AG08395 (cell line): ENCODE measurements at places on chromosomes 3 and 15.
A peak's percentile ranks its signal among the peaks of the same experiment; 100 is the strongest.

DNA sequence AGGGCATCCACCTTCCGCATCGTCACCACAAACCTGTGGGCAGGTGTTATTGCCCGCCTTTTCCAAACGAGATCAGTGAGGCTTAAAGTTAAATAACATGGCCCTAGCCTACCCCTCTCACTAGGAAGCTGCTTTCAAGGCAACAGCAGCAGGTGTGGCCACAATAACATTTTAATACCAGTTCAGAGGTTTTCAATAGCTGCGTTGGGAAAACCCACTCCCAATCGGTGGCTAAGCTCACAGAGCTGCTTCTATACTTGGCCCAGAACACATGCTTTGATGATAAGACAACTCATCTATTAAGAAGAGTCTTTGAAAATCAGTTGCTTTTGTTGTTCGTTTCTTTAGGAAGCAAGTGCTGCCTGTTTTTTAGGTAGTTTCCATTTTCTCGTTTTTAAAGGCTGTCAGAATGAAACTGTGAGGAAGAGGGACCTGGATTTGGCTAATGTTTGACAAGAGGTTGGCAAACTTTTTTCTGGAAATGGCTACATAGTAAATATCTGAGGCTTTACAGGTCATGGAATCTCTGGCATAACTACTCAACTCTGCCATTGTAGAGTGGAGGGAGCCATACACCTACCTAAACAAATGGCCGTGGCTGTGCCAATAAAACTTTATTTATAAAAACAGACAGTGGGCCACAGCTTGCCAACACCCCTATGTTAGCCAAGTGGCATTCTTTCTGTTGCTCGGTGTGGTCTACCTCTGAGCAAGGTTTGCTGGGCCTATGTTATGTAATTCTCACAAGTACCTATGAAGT, 179.6 kb downstream of the FEZF2 start:
- DNase-seq = no peak

DNA sequence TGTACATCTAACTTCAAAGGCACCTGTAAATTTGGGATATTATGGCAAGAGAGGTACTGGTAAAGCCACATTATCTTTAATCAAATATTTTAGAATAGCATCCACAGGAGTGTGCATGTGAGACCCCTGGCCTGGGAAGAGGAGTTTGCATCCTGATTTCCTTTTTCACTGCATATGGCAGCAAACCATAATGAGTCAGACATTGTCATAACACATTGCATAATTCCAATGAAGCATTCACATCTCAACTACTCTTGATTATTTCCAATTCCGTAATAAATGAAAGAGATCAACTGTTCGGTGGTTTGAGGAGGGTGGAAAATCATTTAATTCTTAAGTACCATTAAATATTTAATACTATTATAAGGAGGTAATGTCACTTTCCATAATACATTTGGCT, 215.0 kb downstream of the MECOM start:
- DNase-seq = no peak

DNA sequence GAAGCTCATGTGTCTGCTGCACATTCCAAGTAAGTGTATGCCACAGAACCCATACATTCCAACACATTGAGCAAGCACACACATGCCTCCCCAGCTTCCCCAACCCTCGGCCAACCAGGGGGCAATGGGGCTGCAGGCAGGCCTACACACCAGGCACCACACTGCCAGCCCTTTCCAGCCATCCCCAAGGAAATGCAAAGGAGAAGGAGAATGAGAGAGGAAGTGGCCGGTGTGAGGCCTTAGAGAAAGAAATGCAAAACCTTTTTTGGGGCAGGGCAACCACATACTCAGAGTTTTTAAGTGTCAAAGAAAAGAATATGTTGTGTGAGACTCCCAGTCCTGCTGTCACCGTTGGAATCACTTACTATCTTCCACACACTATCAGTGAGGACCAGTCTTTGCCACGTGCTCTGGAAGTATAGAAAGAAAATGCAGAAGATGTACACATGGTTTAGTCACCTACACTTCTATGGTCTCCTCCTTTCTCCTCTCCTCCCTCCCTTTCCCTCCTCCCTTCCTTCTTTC, 11.1 kb downstream of the IGF2BP2 start:
- DNase-seq = peak; percentile 49

DNA sequence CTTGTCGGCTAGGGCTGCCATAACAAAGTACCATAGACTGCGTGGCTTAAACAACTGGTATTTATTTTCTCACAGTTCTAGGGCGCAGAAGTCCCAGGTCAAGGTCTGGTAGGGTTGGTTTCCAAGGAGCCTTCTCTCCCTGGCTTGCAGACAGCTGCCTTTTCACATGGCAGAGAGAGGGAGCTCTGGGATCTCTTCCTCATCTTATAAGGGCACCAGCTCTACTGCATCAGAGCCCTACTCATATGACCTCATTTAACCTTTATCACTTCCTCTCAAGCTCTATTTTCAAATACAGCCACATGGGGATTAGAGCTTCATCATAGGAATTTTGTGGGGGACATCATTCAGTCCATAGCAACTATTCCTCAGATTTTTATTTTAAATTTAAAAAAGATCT, 17.6 kb upstream of the PAQR9 start:
- DNase-seq = no peak

- DNase-seq = peak; percentile 35
These were observed 672.2 kb downstream of the DIPK2A start for GRCh38 chr3:144643771-144644198.

DNA sequence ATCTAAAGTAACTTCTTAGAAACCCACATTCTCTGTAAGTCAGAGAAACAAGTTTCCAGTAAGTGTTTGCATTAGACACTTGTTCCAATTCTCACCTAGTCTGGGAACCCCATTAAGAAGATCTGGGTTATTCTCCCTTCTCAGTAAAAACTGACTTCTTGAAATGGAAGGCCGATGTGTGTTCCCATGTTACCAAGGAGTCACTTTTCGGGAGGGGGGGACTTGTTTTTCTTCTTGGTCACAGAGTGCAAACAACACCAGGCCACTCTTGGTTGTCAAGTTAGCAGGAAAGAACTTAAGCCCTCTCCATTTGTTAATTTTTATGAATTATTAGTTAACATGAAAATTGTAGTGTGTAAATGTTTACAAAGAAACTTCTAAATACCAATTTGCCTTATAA, 55.6 kb downstream of the ITPR1 start:
- no peak for DNase-seq

- no peak for DNase-seq
These were observed 68.7 kb downstream of the TP63 start for GRCh38 chr3:189699885-189700284.

- DNase-seq = no peak
These were observed 4.0 kb downstream of the KNSTRN start for GRCh38 chr15:40386480-40386879.

DNA sequence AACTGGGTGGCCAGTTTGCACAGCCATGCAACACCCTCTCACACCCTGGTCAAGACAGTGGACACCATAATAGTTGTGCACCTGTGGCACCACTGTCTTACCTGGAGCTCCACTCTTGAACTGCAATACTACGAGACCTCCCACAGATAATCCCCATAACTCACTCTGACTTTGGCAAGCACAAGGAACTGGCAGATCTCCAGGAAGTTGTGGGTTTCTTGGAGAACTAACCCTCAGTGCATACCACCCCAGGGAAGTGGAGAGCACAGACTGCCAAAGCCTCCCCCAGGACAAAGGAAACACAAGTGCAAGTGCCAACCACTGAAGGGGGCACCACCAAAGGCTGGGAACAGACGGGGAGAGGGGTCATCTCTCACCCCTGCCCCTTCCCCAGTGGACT, 318.6 kb downstream of the SUCLG2 start:
- DNase-seq = no peak

DNA sequence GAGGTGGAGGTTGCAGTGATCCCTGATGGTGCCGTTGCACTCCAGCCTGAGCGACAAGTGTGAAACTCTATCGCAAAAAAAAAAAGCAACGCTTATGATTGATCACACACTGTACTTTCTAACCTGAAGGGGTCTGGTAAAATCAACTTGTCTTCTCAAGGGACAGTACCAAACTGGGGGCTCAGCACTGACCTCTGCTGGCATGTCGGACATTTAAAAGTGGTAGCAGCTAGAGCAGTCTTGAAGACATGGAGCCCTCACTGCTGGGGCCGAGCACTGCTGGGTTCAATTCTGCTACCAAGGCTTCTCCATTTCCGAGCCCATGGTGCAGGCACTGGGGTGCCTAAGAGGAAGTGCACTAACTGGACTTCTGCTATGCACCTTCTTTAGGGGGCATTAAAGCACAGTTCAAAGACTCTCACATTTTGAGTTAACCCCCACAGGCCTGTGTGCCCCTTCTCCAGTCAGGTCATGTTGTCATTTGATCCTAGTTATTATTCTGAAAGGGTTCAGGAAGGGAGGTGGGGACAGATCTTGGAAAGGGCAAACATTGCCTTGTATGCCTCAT, 26.4 kb upstream of the LAMP3 start:
- DNase-seq = no peak

DNA sequence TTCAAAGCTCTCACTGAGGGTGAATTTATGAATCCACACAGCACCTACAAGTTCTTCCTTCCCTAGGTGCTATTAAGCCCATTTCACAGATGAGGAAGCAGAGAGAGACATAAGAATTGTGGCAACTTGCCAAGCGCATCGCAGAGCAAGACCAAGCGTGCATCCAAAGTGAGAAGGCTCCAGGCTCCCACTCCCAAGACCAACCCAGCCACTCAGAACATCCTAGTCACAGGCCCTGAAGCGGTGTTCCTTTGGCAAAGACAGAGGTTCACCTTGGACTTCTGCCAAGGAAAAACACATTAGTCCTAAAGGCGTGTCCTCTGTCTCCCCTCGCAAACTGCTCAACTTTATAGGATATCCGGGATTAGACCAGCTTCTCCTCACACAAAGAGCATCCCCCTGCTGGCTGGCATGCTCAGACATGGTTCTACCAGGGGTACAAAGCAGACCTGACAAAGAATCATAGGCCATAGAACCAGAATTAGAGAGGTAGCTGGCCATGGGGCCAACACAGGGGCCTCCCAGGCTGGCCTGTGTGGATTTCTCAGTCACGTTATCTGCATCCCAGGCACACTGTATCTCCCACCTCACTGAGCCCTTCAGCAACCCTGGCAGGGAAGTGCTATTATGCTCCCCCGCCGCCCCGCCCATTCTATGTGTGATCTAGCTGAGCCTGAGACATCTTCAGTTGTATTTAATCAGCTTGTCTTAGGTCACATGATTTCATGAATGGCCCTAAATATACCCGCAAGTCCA, 160.2 kb downstream of the FOXP1 start:
- DNase-seq = no peak

- DNase-seq = no peak
These were observed 110.9 kb downstream of the BDH1 start for GRCh38 chr3:197444793-197445379.

GRCh38 chr3:170513642-170514041, 72.2 kb downstream of the SLC7A14 start:
- DNase-seq = no peak

- peak; percentile 61 for DNase-seq
These were observed 11.2 kb upstream of the CAPN3 start for GRCh38 chr15:42348083-42348482.
